ENCODE measurements at places on chromosomes 5 and 9. TPM values are rescaled to one million over a fixed set of nuclear protein-coding genes. Genes with fewer than 3 reads are reported as not detected.
A peak's percentile ranks its signal among the peaks of the same experiment; 100 is the strongest.

DNA sequence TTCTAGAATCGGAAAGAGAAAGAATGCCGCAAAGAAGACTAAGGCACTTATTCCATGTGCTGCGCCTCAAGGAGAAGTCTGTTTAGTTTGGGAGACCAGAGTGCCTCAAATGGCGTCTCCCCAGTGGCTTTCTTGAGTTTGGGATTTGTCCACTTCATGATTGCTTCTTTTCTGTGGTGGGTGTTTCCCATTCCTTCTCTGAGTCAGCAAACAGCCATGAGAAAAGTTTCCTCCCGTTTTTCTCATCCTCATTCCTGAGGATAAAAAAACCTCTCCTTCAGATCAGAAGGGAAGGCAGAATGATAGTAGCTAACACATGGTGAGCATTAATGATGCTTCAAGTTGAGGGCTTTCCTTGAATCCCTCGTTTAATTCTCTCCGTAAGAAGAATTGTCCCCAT, 275.9 kb upstream of the WWC1 start:
- no peak overlapping the region for H3K4me3 ChIP-seq
- DNase-seq, result no peak

- no peak overlapping the region for H3K27ac ChIP-seq
- no peak overlapping the region for H3K4me3 ChIP-seq
- no peaks in the 10 kb centered on the region for H3K36me3 ChIP-seq
- H3K4me1 ChIP-seq, result no peaks in the 10 kb centered on the region
Measured at GRCh38 chr5:163963881-163964280, 458.5 kb downstream of the MAT2B start.

DNA sequence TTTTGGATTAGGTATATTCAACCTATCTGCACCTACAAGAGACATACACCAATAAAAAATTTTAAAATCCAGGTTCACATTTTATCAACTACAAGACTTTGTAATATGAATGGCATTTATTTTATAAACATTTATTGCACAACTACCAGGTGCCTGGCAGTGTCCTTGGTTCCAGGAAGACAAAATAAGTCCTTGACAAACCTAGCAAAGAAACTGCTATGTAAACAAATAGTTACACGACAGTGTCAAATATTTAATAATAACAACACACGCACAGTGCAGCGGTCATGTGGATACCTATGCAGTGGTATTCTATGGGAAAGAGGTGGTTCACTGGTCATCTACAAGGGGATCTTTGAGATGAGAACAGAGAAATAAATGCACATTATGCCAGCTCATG, 120.7 kb downstream of the MYO10 start:
- no peak for DNase-seq
- no peak overlapping the region for H3K27ac ChIP-seq
- no peaks in the 10 kb centered on the region for H3K4me1 ChIP-seq
- H3K4me3 ChIP-seq, result no peak overlapping the region
- no peaks in the 10 kb centered on the region for H3K27me3 ChIP-seq
- no peaks in the 10 kb centered on the region for H3K36me3 ChIP-seq

GRCh38 chr5:157342822-157343402, 77.0 kb downstream of the CYFIP2 start:
- no peak overlapping the region for H3K4me3 ChIP-seq
- peak; percentile 22 for DNase-seq
- H3K27me3 ChIP-seq, result no peaks in the 10 kb centered on the region

RANBP17 gene
- total RNA-seq, result 10.2 TPM

- no peaks in the 10 kb centered on the region for H3K4me1 ChIP-seq
- no peaks in the 10 kb centered on the region for H3K27me3 ChIP-seq
- no peak for DNase-seq
- H3K4me3 ChIP-seq, result no peak overlapping the region
- no peak overlapping the region for H3K27ac ChIP-seq
Measured at GRCh38 chr9:92158097-92158601, 42.9 kb upstream of the SPTLC1 start.

CD72 gene
- total RNA-seq, result 8.4 TPM

- H3K4me1 ChIP-seq, result no peaks in the 10 kb centered on the region
- no peaks in the 10 kb centered on the region for H3K27me3 ChIP-seq
- no peak for DNase-seq
- no peak overlapping the region for H3K4me3 ChIP-seq
- H3K36me3 ChIP-seq, result peaks cover 11% of the 10 kb centered on the region
- no peak overlapping the region for H3K27ac ChIP-seq
Measured at GRCh38 chr9:33248606-33249005, 8.6 kb downstream of the SPINK4 start.

DNA sequence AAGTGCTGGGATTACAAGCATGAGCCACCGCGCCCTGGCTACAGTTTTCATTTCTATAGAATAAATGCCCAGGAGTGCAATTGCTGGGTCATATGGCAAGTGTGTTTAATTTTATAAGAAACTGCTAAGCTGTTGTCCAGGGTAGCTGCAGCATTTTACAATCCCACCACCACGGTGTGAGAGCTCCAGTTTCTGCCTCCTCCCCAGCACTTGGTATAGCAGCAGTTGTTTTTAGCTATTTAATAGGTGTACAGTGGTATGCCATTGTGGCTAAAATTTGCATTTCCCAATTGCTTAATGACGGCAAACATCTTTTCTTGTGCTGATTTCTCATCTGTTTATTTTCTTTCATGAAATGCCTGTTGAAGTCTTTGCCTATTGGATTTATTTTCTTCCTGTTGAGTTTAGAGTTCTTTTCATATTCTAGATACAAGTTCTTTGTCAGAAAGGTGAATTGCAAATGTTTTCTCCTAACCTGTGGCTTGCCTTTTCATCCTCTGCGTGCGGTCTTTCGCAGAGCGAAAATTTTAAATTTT, 100.3 kb downstream of the NDFIP1 start:
- H3K4me3 ChIP-seq, result no peak overlapping the region
- no peaks in the 10 kb centered on the region for H3K4me1 ChIP-seq
- no peak overlapping the region for H3K27ac ChIP-seq
- no peaks in the 10 kb centered on the region for H3K27me3 ChIP-seq

- DNase-seq, result no peak
- H3K4me1 ChIP-seq, result no peaks in the 10 kb centered on the region
- no peaks in the 10 kb centered on the region for H3K27me3 ChIP-seq
- H3K27ac ChIP-seq, result no peak overlapping the region
- no peak overlapping the region for H3K4me3 ChIP-seq
- H3K36me3 ChIP-seq, result no peaks in the 10 kb centered on the region
Measured at GRCh38 chr9:131105952-131106351, 9.6 kb downstream of the AIF1L start.

DNA sequence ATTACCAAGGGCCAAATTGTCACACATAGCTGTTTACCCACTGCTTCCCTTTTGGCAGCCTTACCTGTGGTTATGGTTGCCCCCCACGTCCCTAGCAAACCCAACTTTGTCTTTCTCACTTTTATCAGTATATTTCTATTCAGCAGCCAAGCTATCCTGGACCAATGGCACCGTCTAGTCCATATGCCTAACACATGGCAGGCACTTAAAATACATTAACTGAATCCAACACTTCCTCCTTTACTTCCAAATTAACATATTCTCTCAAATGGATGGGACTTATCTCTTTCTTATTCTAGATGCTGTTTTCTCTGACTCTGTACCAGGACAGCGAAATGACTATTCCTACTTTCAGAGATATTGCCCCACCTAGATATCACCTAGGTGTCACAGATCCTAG, 50.9 kb upstream of the SLC44A1 start:
- no peak overlapping the region for H3K27ac ChIP-seq
- no peak overlapping the region for H3K4me3 ChIP-seq
- no peak for DNase-seq
- no peaks in the 10 kb centered on the region for H3K36me3 ChIP-seq
- no peaks in the 10 kb centered on the region for H3K27me3 ChIP-seq

GRCh38 chr9:89523948-89524347, 26.0 kb upstream of the SEMA4D start:
- no peaks in the 10 kb centered on the region for H3K36me3 ChIP-seq
- H3K27ac ChIP-seq, result no peak overlapping the region
- no peak overlapping the region for H3K4me3 ChIP-seq
- H3K4me1 ChIP-seq, result peaks cover 32% of the 10 kb centered on the region
- H3K27me3 ChIP-seq, result no peaks in the 10 kb centered on the region
- DNase-seq, result no peak

- DNase-seq, result no peak
- no peaks in the 10 kb centered on the region for H3K27me3 ChIP-seq
- H3K36me3 ChIP-seq, result no peaks in the 10 kb centered on the region
Measured at GRCh38 chr9:109901201-109901600, 121.2 kb downstream of the PALM2AKAP2 start.

GRCh38 chr9:2216591-2216990, 201.4 kb downstream of the SMARCA2 start:
- no peak overlapping the region for H3K4me3 ChIP-seq
- no peaks in the 10 kb centered on the region for H3K4me1 ChIP-seq
- no peak for DNase-seq
- no peaks in the 10 kb centered on the region for H3K27me3 ChIP-seq

GRCh38 chr9:14373706-14374105, 59.8 kb upstream of the NFIB start:
- H3K4me3 ChIP-seq, result no peak overlapping the region
- no peak for DNase-seq
- no peaks in the 10 kb centered on the region for H3K27me3 ChIP-seq
- H3K4me1 ChIP-seq, result no peaks in the 10 kb centered on the region

RASGRF2 gene
- 2.0 TPM for total RNA-seq

KIF4B gene
- total RNA-seq, result not detected

GLDC gene
- total RNA-seq, result not detected

GNA14 gene
- 12.6 TPM for total RNA-seq

DNA sequence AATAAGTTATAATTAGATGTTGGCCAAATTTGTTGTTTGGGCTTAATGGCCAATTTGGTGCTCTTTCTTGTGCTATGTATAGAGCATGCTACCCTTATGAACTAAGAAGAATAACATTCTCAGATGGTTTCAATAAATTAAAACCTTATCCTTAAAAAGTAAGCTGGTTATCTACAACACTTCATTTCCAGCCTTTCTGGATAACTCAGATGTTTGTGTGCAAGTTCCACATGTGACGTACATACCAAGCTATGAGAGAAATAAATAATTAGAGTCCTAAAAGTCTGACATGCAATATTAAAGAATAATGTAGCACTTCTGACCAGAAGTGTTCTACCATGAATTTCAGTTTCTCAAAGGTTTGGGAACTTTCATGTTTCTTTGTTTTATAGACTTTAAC, 11.7 kb downstream of the MTREX start:
- H3K4me3 ChIP-seq, result no peak overlapping the region
- DNase-seq, result no peak
- no peak overlapping the region for H3K27ac ChIP-seq
- H3K27me3 ChIP-seq, result no peaks in the 10 kb centered on the region

GRCh38 chr5:136740228-136740627, 374.9 kb upstream of the TRPC7 start:
- no peak for DNase-seq
- no peaks in the 10 kb centered on the region for H3K4me1 ChIP-seq

DNA sequence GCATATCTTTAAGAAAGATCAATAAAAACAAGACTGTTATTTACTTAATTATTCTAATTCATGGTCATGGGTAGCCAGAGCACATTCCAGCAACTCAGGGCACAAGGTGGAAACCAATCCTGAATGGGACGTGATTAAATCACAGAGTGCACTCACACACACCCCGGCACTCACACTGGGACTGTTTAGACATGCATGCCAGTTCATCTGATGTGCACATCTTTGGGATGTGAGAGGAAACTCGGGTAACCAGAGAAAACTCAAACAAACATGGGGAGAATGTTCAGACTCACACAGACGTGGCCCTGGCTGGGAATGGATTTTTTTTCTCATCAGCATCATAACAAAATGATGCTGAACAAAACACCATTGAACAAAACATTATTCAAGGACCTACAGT, 29.4 kb downstream of the SMAD5 start:
- H3K36me3 ChIP-seq, result no peaks in the 10 kb centered on the region
- no peak overlapping the region for H3K27ac ChIP-seq
- no peaks in the 10 kb centered on the region for H3K27me3 ChIP-seq
- no peak overlapping the region for H3K4me3 ChIP-seq
- DNase-seq, result no peak
- no peaks in the 10 kb centered on the region for H3K4me1 ChIP-seq

GRCh38 chr5:14341571-14342230, 198.6 kb downstream of the TRIO start:
- no peak overlapping the region for H3K27ac ChIP-seq
- H3K4me3 ChIP-seq, result no peak overlapping the region
- peaks cover 9% of the 10 kb centered on the region for H3K36me3 ChIP-seq
- no peaks in the 10 kb centered on the region for H3K27me3 ChIP-seq

TMEM203 gene
- 42.1 TPM for total RNA-seq

- no peaks in the 10 kb centered on the region for H3K27me3 ChIP-seq
- peaks cover 4% of the 10 kb centered on the region for H3K4me1 ChIP-seq
- DNase-seq, result no peak
- H3K27ac ChIP-seq, result no peak overlapping the region
- H3K36me3 ChIP-seq, result no peaks in the 10 kb centered on the region
Measured at GRCh38 chr5:89457411-89458331, 574.7 kb upstream of the MEF2C start.

DNA sequence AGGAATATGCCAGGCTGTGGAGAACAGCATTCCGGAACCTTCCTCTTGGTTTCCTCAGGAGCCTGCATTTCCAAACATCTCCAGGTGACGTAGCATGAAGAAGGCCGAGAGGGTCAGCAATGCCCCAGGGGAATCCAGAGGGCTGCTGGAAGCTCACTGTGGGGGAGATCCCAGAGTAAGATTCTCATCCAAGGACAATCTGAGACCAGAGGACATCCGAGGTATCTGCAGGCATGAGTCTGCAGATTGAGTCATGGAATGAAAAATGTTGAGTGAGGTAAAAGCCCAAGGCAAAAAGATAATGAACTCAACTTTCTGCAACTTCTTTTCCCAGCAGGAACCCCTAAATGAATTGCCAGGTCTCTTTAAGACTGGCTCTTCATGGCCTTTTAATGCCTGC, 73.5 kb downstream of the KIF4B start:
- no peak overlapping the region for H3K27ac ChIP-seq
- no peaks in the 10 kb centered on the region for H3K4me1 ChIP-seq
- no peak overlapping the region for H3K4me3 ChIP-seq
- H3K36me3 ChIP-seq, result no peaks in the 10 kb centered on the region
- H3K27me3 ChIP-seq, result no peaks in the 10 kb centered on the region

- H3K4me1 ChIP-seq, result peaks cover 21% of the 10 kb centered on the region
- H3K4me3 ChIP-seq, result no peak overlapping the region
- DNase-seq, result no peak
- no peak overlapping the region for H3K27ac ChIP-seq
- no peaks in the 10 kb centered on the region for H3K36me3 ChIP-seq
Measured at GRCh38 chr5:145983446-145983845, 47.1 kb downstream of the SH3RF2 start.
